ENCODE measurements at places on chromosomes 7 and 10. TPM values are rescaled to one million over a fixed set of nuclear protein-coding genes. Genes with fewer than 3 reads are reported as not detected.

The SPAM1 gene
- total RNA-seq = not detected

The AKR1C4 gene
- not detected for total RNA-seq

The GJC3 gene
- total RNA-seq = not detected

The LIPF gene
- not detected for total RNA-seq

The TNS3 gene
- total RNA-seq = 71.3 TPM

The FEZF1 gene
- not detected for total RNA-seq

The TFEC gene
- total RNA-seq = 8.2 TPM

The DPYSL4 gene
- 1.7 TPM for total RNA-seq

DNA sequence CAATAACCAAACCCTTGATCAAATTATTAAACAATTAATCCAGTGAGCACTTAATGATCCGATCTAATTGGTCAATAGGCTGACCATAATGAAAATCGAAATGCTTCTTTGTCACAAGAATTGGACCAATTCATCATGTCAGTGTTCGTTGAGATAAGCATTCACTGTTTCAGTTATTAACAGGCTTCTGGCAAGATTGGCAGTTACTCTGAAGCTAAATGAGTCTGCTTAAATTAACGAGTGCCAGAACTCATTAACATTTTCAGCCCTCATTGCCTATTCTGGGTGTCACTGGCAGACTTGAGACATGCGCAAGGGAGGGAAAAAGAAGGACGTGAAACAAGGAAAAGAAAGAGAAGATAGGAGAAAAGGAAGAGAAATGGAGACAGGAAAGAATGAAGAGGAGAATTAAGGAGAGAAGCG, 30.7 kb upstream of the SLC26A3 start:
- DNase-seq = no peak

DNA sequence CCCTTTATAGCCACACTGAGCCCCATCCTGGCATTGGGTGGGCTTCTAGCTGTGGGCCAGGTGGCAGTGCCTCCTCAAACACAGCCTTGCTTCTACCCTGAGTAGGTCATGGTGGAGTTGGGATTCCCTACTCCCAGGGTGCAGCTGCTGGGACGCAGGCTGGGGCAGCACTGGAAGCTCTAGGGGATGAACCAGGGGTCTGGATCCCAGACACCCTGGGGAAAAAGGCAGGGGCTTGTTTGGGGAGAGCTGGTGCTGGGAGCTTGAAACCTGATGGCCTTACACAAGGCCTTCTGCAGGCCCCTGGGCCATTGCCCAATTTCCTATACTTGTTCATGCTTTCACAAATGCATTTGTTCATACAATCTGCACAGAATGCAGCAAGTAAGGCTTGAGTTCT, 103.7 kb upstream of the CTBP2 start:
- DNase-seq = no peak

DNA sequence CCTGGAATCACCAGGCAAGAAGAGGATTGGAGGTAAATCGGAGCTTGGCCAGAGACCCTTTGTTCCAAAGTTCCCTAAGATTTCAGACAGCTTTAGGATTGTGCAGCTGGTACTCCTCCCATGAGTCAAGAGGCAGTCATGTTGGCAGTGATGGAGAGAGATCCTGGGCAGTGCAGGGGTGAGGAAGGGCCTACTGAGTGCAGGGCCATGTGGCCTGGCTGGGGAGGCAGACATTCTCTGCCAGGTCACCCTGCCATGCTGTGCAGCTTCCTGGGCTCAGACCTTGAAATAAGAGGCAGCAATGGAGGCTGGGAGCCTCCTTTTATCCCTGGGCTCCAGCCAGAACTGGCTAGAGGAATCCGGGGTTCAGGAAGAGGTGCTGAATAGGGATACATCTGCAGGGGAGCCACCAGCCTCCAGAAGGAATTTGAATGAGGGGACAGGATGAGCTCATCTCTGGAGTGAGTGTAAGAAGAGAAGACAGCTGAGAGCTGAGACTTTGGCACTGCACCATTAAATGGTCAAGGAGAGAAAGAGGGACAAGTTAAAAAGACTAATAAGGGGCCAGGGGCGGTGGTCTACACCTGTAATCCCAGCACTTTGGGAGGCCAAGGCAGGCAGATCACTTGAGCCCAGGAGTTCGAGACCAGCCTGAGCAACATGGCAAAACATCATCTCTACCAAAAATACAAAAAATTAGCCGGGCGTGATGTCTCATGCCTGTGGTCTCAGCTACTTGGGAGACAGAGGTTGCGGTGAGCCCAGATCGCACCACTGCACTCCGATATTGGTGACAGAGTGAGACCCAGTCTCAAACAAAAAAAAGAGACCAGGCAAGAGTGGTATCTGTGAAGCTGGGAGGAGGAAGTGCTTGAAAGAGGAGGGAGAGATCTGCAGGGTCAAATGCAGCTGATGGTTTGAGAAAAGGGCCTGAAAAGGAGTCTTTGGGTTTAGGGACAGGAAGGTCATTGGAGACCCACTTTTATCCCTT, 12.0 kb downstream of the SFTPD start:
- DNase-seq = no peak

GRCh38 chr10:63505562-63505961, 15.6 kb upstream of the REEP3 start:
- DNase-seq = no peak

DNA sequence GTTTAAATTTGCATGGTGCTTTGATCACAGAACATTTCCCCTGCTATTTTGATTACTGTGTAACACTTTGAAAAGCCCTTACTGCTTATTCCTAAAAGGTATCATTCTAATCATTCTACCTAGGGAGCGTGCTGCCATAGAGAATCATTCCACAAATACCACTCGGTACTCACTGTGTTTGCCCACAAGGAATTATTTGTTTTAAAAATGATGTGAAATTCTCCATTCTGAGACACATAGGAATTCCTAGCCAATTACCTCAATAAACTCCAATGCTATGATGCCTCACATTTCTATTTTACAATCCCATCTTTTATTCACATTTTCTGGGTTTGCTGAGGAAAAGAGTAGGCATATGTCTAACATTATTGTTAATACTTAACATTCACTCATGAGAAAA, 16.2 kb upstream of the TES start:
- DNase-seq = no peak

- DNase-seq = no peak
These were observed 29.7 kb downstream of the HTRA1 start for GRCh38 chr10:122490786-122491680.

GRCh38 chr10:50498465-50498864, 125.3 kb downstream of the SGMS1 start:
- no peak for DNase-seq

- DNase-seq = no peak
These were observed 324.7 kb downstream of the ADARB2 start for GRCh38 chr10:1412531-1413189.

- DNase-seq = no peak
These were observed 130.5 kb upstream of the C1QL3 start for GRCh38 chr10:16652154-16652553.

- DNase-seq = no peak
These were observed 278.5 kb downstream of the BICC1 start for GRCh38 chr10:58791137-58791536.

- DNase-seq = no peak
These were observed 29.0 kb downstream of the MRPL32 start for GRCh38 chr7:42961170-42961569.

- no peak for DNase-seq
These were observed 72.8 kb downstream of the SHOC2 start for GRCh38 chr10:110992006-110992800.

DNA sequence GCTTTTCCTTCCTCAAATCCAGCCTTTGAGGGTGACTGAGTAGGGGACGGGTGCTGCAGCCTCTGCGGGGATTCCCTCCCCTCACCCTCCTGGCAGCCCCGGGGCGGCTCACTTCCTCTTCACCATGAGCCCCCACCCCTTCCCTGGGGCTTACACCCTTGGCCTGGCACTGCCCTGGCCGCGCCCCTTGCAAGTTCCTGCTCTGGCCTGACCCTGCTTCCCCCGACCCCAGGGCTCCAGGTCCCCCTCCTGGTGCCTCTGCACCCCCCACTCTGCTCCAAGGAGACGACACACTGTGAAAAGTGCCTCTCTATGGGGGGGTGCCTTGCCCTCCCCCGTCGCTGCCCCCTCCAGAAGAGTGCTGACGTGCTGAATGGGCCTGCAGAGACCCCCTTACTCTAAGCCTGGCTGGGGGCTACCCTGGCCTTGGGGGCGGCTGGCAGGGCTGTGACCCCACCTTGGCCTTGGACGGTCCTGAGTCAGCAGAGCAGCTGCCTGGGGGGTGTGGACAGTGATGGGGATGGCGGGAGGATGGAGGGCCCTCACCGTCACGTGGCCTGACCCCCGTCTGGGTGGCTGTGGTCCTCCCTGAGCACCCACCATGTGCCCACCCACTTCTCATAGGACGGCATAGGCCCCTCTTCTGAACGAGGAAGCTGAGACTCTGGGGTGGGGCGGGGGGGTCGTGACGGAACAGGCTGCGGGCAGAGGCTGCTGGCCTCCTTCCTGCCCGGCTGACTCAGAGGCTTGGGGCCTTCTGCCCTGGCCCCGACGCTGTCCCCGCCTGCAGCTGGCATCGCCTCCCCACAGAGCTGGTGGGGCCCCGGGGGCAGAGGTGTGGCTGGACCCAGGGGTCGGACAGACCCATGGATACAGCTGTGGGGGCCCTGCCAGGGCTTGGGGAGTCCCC, 9.8 kb downstream of the LFNG start:
- no peak for DNase-seq

DNA sequence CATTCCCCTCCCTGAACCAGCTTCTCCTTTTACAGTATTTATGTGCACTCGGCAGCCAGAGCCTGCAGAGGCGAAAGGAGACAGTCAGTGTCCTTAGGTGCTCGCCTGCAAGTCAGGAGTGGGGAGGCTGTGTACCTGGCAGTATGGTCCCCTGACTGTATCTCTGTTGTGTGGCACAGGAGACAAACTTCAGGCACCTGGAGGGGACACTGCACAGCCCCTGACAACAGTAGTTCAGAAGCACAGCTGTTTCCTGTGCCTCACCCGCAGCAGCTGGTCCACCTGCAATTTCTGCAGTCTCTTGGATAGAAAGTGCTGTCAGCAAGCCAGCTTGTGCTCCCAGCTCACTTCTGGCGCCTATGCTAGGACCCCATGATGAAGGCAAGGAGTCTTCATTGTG, 73.4 kb upstream of the LAMB4 start:
- DNase-seq = no peak

- DNase-seq = no peak
These were observed 47.4 kb upstream of the R3HCC1L start for GRCh38 chr10:98086837-98087708.

DNA sequence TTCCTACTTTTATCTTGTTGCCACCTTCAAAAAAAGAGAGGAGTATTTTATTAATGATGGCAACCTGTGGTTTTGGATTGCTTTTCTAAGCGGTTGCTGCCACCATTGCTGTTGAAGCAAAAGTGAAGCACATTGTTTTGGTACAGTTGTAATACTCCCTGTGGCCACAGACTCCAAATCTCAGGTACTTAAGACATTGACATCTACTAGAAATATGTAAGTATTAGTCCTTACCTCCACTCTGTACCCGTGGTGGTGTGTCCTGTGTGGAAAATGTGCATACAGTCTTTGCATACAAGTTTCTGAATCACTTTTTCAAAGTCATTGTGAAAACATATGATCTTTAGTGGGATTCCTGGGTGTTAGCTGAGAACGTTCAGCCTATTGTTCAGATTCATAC, 85.7 kb downstream of the ANLN start:
- no peak for DNase-seq

DNA sequence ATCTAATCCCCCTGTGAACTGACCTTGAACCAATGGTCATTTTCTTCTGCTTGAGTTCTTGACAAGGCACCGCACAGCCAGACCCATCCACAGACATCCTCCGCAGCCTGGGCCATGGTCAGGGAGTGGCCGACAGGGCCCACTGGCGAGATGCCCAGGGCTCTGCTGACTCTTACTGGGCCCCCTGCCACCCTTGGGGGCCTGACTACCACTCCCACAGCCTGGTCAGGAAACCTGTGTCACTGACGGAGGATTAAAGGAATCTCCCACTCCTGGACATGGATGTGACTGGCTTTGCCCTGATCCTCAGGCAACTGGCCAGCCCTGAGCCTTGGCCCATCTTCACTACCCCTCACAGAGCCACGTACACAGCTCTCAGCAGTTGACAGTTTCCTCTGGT, 50.4 kb upstream of the ENO4 start:
- DNase-seq = no peak

GRCh38 chr7:157998884-157999552, 588.6 kb downstream of the PTPRN2 start:
- DNase-seq = no peak

GRCh38 chr10:117727421-117727820, 184.9 kb downstream of the EMX2 start:
- no peak for DNase-seq

DNA sequence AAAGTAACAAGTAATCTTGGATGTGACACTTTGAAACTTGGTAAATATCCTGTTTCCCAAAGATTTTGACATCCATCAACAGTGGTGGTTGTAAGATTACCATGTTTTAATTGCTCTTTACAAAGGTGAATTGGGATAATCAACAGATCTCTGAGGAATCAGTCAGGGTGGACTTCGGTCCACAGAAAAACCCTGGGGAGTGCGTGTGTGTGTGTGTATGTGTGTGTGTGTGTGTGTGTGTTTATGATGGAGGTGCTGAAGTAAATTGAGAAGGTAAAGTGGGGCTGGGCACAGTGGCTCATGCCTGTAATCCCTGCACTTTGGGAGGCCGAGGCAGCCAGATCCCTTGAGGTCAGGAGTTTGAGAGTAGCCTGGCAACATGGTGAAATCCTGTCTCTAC, 12.0 kb upstream of the AUTS2 start:
- DNase-seq = no peak

DNA sequence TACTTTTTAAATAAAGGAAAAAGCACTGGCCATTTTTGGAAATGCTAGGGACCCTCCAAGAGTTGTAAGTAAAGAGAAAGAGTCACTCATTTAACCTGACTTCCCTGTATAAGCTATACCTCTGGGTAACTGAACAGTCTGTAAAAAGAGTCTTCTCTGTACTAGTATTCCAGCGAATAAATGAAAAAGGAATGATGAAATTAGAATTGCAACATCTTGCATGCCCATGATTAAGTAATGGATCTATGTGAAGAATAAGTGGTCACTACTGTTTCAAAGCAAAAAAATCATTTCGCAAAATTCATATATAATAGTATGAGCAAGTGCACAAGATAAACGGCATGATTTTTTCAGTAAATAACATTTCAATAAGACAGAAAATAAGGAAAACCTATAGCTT, 116.8 kb downstream of the ZFAND4 start:
- no peak for DNase-seq

GRCh38 chr7:101934618-101935017, 117.2 kb downstream of the CUX1 start:
- no peak for DNase-seq

- no peak for DNase-seq
These were observed 150.0 kb upstream of the BET1 start for GRCh38 chr7:94154182-94154581.
